ENCODE measurements at places on chromosomes 7 and 10.

DNA sequence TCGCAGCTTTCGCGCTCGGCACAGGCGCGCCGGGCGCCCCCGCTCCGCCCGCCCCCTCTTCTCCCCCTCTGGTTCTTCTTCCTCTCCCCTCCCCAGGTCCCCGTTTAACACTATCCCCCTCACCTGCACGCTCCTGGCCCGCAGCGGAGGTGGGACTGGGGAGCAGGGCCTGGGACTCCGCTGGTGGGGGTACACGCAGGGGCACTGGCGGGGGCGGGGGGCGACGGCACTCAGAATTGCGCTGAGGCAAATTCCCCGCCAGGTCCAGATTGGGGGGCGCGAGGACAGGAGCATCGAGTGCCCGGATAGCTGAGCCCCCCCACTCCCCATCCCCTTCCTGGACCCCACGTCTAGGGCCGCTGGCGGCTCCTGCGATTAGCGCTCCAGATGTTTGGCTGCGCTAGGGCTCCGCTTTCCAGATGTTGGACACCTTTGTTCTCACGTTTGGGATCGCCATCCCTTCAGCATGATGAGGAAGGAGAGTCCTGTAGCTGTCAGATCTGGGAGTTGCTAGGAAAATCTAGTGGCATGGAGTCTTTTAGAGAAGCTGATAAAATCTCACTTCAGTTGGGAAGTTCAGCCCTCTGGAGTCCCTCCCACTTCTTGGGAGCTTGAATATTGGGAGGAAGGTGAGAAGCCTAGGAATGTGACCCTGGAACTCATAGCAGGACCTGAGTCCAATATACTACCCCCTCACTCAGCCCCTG, 31.4 kb upstream of the PAX2 start:
- DNase-seq, result no peak

DNA sequence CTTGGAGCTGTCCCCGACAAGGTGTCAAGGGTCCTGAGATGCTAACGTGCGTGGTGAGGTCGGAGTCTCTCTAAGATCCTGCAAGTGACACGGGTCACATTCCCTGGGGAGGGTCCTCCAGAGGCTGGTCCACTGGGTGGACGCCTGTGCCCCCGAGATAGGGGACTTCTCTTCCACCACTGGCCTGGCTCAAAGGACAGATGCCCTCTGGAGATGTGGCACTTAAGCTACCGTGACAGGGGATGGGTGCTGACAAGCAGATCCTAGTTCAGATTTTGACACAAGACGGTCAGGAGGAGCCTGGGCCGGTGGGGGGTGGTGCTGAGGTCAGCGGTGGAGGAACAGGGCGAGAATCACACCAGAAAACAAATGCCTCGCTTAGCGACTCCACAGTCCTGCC, 178.0 kb downstream of the ADARB2 start:
- DNase-seq, result no peak

DNA sequence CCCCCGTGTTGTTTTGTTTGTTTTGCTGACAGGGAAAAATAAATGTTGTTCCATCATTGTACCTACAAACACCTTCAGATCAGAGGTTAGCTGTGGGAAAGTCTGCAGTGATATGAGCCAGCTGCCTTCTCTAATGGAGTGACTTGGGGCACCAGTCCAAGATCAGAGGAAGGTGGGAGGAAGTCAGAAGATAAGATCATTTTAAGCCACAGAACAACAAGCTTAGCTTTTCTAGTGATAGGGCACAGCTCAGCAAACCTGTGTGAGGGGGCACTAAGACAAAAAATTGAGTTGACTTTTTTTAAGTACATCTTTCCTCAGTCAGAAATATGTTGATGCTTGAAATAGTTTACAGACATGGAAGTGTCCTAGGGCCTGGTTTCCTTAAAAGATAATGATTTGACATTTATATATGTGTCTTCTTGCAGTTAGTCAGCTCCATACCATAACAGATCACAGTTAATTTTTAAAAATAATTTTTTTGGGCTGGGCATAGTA, 240.3 kb upstream of the KAT6B start:
- DNase-seq, result no peak

DNA sequence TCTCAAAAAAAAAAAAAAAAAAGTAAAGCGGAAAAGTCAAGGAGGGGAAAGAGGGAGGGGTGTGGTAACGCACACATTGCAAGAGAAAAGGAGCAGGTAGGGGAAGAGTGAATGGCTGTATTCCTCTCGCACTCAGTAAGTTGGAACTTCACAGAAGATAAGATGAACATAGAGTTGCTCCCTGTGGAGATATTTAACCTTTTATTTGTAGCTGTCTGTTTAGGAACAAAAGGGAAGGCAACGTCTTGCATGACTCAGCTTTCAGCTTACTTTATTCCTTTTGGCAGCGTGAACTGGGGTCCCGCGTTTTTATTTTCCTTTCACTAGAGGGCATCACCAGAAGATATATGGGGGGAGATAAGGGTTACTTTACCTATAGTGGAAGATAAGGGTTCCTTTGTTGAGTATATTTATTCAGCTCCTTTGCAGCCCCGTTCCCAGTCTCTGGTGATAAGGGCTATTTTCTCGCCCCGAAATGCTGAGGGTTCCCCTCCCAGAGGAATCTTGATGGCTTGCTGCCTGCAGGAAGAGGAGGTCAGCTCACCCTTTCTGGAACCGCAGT, 78.5 kb downstream of the APBB1IP start:
- DNase-seq, result no peak

DNA sequence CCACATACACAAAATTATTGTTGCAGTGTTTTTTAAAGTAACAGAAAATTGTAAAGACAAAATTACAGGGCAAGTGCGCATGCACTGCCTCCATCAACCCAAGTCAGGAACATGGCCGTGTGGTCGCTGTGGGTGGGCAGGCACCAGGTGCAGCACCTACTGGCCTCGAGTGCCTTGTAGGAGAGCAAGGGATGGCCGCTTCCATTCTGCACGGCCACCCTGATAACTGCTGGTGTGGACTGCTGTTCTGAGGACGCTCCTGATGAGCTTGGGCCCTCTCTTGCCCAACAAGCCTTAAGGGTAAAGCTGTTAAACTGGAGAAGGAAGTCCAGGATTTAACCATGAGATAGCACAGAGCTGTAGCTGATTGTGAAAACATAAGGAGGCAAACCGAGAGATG, 124.6 kb upstream of the PPP1R9A start:
- no peak for DNase-seq

- no peak for DNase-seq
Measured at GRCh38 chr7:7427363-7427762, 108.3 kb downstream of the COL28A1 start.

All from hindlimb muscle (tissue), 1 donor.